ENCODE measurements at places on chromosomes 12 and 14. TPM values are rescaled to one million over a fixed set of nuclear protein-coding genes. Genes with fewer than 3 reads are reported as not detected.

DNA sequence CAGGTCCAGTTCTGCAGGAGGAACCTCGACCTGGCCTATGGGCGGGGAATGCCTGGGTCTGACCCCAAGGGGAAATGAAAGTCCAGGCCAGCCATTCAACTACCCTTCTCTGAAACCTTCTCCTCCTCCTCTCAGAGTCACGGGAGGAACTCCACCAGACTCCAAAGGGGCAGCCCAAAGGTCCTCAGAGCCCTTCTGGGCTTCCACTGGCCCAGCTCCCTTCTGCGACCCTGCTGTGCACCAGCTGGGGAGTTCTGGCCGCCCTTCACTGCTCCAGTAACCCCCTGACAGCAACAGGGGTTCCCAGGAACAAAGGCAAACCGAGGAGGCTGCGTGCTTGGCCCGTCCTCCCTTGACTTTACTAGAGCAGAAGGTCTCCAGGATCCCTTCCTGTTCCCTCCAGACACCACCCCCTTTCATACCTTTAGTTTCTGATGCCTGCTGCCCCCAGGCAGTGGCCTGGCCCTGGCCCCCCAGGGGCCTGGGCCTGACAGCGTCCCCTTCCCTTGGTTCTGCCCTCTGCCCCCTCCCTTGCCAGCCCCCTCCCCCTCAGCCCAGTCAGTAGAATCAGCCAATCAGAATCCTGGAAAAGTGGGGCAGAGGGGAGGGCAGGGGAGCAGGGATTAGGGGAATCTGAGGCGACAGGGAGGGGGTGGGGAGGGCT, 850 bp upstream of the ZNF385A start:
- DNase-seq, result no peak

- DNase-seq, result no peak
These were observed 46.5 kb downstream of the SPATS2 start for GRCh38 chr12:49413796-49414195.

DNA sequence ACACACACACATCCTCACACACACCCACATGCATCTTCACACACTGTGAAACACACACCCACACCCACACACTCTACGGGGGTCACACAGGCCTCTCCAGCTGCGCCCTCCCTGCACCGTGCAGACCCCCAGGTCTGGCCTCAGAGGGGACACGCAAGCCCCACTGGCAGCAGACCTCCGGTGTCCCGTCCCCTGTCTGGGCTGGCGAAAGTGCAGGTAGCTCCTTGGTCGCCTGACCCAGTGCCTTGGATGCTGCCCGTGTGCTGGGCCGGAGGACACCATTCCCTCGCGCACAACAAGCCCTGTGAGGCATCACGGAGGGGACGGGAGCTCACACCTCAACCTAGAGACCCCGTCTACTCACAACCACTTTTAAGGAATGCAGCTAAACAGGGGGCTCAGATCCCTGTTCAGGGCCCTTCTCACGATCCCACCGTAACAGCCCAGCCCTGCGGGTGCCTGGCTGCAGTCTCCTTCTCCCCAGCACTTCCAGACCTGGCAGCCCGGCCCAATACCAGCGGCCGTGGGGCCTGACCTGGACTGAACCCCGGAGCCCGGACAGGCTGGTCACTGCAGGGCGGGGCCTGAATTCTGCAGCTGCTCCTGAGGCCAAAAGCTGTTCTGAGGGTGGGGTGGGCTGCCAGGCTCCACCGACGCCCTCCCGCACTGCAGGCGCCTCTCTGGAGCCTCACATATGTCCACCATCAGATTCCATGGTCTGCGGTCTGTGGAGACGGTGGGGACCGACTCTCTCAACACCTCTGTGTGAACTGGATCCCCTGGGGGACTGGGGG, 42.1 kb upstream of the FZD10 start:
- DNase-seq, result no peak

The KERA gene
- not detected for total RNA-seq

DNA sequence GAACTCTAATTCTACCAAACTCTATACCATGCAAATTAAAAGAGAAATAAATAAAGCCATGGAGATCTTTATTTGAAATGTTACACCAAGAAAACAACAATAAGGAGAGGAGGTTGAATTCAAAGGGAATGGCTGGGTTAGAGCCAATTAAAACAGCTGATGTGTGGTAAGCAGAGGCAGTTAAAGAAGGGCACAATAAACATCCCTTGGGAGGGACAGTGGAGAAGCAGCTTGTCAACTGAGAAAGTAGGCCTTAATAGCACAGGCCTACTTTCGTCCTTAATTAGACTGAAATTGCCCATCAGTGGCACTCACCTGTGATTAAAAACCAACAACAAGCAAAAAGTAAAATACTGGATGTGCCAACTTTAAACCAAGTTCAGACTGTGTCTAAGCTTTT, 16.3 kb upstream of the NAV3 start:
- DNase-seq, result no peak

- DNase-seq, result no peak
These were observed 79.9 kb downstream of the ARF6 start for GRCh38 chr14:49972823-49973222.

The MMAB gene
- total RNA-seq, result 18.5 TPM

GRCh38 chr12:129558036-129558435, 345.8 kb downstream of the TMEM132D start:
- DNase-seq, result no peak

The VWF gene
- 0.60 TPM for total RNA-seq

DNA sequence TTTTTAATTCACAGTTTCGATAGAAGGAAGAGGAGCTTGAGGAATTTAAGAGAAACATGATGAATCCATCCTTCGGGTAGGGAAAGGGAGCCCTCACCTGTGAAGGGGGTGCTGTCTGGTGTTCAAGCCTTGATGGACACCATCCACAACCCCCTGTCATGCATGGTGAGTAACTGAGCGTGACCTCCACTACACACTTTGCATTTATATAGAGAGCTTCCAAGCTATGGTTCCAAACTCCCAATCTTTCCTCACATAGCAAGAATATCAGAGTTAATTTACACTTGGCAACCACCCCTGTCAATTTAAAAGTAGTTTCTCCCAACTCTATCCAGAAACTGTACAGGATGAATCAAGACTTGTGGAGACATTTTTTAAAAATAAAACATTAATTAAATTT, 13.1 kb upstream of the NID2 start:
- DNase-seq, result no peak

The TMEM30B gene
- total RNA-seq, result 11.0 TPM

DNA sequence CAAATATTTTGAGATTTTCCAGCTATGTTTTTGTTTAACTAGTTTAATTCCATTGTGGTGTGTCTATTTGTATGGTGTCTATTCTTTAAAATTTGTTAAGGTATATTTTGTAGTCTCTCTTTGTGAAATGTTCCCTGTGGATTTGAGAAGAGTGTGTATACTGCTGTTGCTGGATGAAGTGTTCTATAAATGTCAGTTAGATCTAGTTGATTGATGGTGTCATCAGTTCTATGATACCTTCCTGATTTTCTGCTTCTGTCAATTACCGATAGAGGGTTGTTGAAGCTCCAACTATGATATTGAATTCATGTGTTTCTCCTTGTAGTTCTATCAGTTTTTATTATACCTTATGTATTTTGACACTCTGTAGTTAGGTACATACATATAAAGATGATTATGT, 53.1 kb downstream of the FUT8 start:
- DNase-seq, result no peak

DNA sequence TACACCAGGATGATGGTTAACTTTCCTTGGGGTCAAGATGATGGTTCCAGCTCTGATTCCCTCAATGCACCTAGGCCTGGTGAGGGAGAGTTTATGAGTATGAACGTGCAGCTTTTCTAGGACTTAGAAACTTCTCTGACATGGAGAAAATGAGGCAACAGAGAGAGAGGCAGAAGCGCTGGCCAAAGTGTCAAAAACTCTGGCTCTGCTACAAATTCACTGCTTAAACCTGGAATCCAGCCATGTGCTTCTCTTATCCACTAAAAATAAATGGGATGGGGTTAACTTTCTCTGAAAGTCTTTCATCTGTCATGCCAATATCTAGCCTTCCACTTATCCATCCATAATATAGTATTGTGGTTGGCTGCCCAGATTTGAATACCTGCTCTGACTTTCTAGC, 568.7 kb downstream of the MED13L start:
- no peak for DNase-seq

- no peak for DNase-seq
These were observed 80.7 kb downstream of the SLC38A1 start for GRCh38 chr12:46188170-46188569.

GRCh38 chr12:58081488-58081887, 140.1 kb downstream of the ATP23 start:
- no peak for DNase-seq

DNA sequence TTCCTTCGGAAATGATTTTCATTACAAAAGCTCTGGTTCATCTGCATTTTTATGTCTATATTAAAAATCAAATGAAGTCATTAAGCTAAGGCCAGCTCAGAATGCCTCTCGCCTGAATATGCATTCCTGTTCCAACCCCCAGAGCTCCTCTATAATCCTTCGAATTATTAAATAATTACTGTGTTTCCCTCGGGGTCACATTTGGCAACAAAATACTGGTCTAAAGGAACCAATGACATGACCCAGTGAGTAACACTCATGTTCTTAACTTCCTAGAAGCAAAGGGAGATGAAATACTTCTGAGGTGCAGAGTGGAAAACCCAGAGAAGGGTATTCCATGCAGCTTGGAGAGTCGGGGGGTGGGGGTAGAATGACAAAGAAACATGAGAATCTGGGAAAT, 68.3 kb downstream of the FOXN3 start:
- DNase-seq, result no peak

GRCh38 chr12:45707241-45707857, 22.2 kb upstream of the ARID2 start:
- DNase-seq, result no peak

The KRT83 gene
- total RNA-seq, result not detected

- DNase-seq, result no peak
These were observed 342.6 kb downstream of the NOVA1 start for GRCh38 chr14:26255213-26255612.

- no peak for DNase-seq
These were observed 7.3 kb downstream of the BCL7A start for GRCh38 chr12:122028905-122029560.

The USP44 gene
- 197 TPM for total RNA-seq

DNA sequence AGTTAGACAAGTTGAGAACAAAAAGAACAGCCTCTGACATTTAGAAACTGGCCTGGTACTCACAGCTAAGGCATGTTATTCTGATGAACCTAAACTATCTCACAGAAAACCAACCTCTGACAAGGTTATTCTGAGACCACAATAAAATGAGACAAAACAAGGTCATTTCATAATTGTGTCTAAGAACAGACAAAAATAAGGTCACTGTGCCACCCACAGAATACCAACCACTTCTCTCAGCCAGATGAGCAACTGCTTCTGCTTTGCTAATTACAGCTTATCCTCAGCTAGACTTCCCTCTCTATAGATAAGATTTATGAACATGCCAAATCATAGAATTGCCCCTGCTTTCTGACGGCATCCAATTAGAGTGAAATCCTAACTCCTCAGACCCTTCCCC, 52.2 kb upstream of the CRACR2A start:
- DNase-seq, result no peak

The NOVA1 gene
- 12.7 TPM for total RNA-seq

DNA sequence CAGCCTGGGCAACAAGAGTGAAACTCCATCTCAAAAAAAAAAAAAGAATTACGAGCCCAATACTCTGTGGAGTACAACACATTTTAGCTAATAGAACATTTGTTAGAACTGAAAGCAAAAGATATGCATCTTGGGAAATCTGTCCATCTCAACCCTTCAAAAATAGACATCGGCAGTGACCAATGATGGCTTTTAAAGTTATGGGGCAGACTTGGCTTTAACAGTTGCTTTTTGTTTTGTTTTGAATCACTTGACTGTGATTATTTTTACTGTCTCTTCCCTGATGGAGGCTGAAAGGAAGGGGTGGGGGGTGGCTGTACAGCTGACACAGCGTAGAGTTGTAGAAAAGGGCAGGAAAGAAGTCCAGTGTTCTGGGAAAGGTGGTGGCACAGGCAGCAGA, 2.2 kb downstream of the FKBP11 start:
- DNase-seq, result no peak

- no peak for DNase-seq
These were observed 29.6 kb downstream of the CHST11 start for GRCh38 chr12:104486363-104486750.

GRCh38 chr14:92659765-92660561, 88.5 kb downstream of the LGMN start:
- no peak for DNase-seq

The C1QL4 gene
- 0.28 TPM for total RNA-seq

The TCL1B gene
- total RNA-seq, result 9.6 TPM

The SERPINA12 gene
- not detected for total RNA-seq

DNA sequence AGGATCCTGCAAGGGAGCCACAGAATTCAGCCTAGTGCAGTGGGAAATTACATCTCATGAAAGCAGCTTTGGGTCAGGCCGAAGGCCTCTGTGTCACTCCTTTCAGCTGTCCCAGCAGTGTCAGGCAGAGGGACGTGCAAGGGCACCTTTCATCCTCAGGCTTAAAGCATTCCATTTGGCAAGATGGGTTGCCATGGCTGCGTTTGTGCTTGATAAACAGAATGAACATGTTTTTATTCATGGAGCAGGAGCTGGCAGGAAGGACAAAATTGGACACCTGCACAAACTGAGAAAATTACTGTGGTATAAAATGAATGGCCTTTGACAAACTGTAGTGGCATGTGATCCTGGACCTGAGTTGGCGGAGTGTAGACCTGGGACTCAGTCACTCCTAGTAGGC, 29.4 kb downstream of the ACAD10 start:
- no peak for DNase-seq

The CBLN3 gene
- total RNA-seq, result 0.54 TPM

The GLIPR1L1 gene
- total RNA-seq, result 1.7 TPM

DNA sequence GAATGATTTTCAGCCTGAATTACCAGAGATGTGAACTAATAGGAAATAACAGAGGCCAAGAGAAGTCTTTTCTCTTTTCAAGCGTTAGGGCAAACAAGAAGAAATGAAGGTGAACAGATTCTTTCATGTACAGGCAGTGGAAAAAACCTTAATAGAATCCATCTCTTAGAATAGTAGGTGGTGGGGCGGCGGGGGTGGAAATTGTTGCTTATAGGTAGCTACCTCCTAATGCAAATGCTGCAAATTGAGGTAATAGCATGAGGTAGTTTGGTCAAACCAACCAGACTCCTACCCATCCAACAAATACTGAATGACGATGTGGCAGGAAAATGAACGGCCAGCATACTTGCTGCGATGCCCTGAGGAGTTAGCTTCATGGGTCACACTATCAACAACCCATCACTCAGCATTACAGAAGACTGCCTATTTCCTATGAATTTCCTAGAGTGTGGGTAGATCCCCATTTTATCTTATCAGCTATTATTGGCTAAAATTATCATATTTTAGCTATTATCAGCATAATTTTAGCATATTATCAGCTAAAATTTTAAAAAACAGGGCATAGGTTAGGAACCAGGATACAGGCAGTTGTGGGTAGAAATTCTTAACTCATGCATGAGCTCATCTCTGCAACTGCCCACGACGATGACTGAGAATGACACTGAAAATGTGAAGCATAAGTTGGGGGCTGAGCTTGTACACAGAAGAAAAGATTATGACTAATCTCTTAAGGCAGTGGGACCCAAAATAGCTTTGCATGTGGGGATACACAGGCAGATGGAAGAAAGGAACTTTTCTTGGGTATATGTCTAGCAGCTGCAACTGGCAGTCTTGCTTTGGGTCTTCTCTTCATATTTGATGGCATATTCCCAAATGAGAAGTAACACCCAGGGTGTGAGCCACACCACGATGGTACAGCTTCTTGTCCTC, 68.7 kb downstream of the NIN start:
- DNase-seq, result no peak
